ENCODE measurements at places on chromosomes 4 and X. TPM values are rescaled to one million over a fixed set of nuclear protein-coding genes. Genes with fewer than 3 reads are reported as not detected.

The HTRA3 gene
- 6.5 TPM for polyA plus RNA-seq

The SMIM31 gene
- polyA plus RNA-seq = not detected

The HPGD gene
- polyA plus RNA-seq = 42.5 TPM

The ZIC3 gene
- polyA plus RNA-seq = not detected

The SPACA5 gene
- not detected for polyA plus RNA-seq

The SLC6A14 gene
- not detected for polyA plus RNA-seq

The RNF128 gene
- 18.4 TPM for polyA plus RNA-seq

The L1CAM gene
- polyA plus RNA-seq = 26.1 TPM

The PTPN13 gene
- 10.2 TPM for polyA plus RNA-seq

The CYSLTR1 gene
- 1.5 TPM for polyA plus RNA-seq

GRCh38 chr4:30912098-30912714 is 192.0 kb downstream of the PCDH7 start:
- no peaks in the 10 kb centered on the region for H3K4me1 ChIP-seq
- DNase-seq = no peak
- H3K27ac ChIP-seq = no peak overlapping the region
- no peaks in the 10 kb centered on the region for H3K36me3 ChIP-seq
- no peak overlapping the region for H3K4me3 ChIP-seq

DNA sequence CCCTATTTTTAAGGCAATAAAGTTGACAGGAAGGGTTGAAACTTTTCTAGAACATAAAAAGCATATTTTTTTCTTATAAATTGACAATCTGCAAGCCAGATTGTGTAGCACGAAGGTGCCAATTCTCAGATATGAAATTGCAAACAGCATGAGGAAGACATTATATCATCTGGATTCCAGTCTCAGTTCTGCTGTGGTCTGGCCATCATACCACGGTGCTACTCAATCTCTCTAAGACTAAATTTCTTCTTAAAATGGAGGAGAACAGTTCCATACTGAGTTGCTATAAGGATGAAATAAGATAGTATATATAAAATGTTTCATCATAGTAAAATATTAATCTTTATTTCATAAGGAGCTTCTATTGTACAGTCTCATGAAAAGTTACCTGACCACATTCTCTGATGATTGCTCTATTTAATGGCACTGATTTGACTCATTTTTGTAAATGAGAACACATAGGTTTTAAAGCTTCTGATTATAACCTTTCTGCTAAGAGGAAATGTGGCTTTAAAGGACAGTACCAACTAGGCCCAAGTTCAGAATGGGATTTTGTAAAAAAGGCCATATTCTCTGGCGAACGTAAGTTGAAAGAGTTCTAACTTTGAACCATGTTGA is 127.9 kb downstream of the SHROOM3 start:
- no peaks in the 10 kb centered on the region for H3K36me3 ChIP-seq
- no peak overlapping the region for H3K4me3 ChIP-seq
- no peaks in the 10 kb centered on the region for H3K27me3 ChIP-seq

DNA sequence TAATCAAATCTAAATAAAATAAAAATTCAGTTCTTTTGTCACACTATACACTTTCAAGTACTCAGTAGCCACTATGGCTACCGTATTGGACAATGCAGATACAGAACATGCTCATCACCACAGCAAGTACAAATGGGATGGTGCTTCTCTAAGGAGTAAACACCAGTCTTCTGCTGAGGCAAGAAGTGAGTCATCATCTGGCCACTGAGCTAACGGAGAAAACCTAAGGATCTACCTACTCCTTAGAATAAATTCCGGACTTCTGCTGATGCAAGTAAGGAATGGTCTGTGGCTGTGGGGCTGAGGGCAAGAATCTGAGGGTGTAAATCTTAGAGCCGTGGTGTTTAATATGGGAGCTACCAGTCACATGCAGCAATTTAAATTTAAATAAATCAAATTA is 11.3 kb upstream of the RBMXL3 start:
- H3K27me3 ChIP-seq = peaks cover 2% of the 10 kb centered on the region
- no peak for DNase-seq
- no peaks in the 10 kb centered on the region for H3K4me1 ChIP-seq
- H3K4me3 ChIP-seq = no peak overlapping the region
- H3K27ac ChIP-seq = no peak overlapping the region
- H3K36me3 ChIP-seq = no peaks in the 10 kb centered on the region

DNA sequence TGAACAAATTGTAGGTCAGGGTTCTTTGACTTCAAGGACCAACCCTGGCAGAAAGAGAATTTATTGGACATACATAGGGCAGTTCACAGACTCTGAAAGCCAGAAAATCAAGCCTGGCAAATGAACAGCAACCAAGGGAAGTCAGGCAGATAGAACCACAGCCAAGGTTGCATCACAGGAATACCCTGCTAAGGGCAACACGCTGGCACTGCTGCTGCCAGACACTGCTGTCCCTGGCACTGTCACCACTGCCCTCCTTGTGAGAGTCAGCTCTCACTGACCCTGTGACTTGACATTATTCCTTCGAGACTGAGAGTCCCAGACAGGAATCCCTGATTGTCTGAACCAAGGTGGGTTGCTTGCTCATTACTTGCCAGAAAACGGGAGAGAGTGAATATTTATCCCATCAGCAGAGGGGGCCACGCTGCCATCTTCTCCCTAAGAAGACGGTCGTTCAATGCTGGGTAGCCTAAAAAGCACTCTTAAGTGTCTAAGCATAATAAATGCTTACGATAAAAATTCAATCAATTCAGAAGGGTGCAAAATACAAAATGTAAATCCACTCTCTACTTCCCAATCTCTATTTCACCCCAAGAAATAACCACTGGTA is 23.2 kb upstream of the PTTG2 start:
- DNase-seq = no peak
- H3K4me1 ChIP-seq = no peaks in the 10 kb centered on the region
- no peak overlapping the region for H3K4me3 ChIP-seq
- H3K36me3 ChIP-seq = no peaks in the 10 kb centered on the region
- H3K27ac ChIP-seq = no peak overlapping the region

GRCh38 chr4:6198768-6199421 is 1.5 kb downstream of the JAKMIP1 start:
- peaks cover 20% of the 10 kb centered on the region for H3K27me3 ChIP-seq
- no peak overlapping the region for H3K27ac ChIP-seq
- no peaks in the 10 kb centered on the region for H3K36me3 ChIP-seq
- H3K4me1 ChIP-seq = peaks cover 10% of the 10 kb centered on the region
- no peak overlapping the region for H3K4me3 ChIP-seq

DNA sequence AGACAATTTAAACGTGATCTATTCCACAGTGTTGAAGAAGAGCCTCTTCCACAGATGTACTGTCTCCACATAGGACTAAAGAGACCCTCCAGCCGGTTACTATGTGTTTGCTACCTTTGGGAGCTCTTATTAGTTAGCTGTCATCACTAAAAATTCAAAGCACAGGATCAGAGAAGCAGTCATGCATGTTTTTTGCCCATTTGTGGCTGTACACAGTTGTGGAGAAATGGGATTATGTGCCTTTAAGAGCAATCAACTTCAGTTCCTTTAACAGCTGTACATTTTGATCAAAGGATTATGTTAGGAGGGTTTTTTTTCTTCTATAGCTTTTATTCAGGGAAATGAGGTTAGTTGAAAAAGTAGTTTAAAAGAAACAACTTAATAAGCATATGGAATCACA is 149.0 kb upstream of the SPOCK3 start:
- no peaks in the 10 kb centered on the region for H3K27me3 ChIP-seq
- no peak overlapping the region for H3K4me3 ChIP-seq
- no peak overlapping the region for H3K27ac ChIP-seq
- no peaks in the 10 kb centered on the region for H3K4me1 ChIP-seq
- no peaks in the 10 kb centered on the region for H3K36me3 ChIP-seq
- peak; percentile 12 for DNase-seq

GRCh38 chr4:159229164-159229563 is 126.3 kb downstream of the RAPGEF2 start:
- peaks cover 5% of the 10 kb centered on the region for H3K4me1 ChIP-seq
- H3K27me3 ChIP-seq = no peaks in the 10 kb centered on the region
- H3K4me3 ChIP-seq = peak overlapping the region; percentile 1
- peak overlapping the region; percentile 59 for H3K27ac ChIP-seq
- DNase-seq = peak; percentile 68

DNA sequence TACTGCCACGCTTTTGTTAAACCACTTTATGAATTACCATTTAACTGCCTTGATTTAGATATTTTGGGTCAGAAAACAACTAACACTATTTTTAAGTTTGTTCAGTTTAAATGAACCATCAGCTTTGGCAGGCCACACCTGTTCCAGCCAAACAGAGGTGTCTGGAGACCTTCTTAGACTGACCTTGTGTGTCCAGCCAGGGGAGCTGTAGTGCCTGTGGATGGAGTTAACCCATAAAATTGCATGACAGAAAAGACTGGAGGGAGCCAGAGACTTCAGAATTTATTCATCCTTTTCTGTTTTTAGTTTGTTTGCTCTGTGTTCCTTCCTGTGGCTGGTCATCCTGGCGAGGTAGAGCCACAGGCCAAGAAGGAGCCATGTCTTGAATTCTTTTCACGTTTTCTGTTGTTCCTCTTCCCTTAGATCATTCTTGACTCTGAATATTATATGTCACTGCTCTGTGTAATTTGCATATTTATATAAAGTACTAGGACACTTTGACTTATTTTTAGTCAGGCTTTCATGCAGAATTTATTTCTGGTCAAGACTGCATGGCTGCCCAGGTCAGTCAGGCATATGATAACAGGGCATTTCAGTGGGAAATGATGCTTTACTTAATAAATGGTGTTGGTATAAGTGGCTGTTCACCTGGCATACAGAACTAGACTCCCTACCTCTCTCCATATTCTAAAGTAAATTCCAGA is 26.7 kb downstream of the HERC3 start:
- peaks cover 25% of the 10 kb centered on the region for H3K4me1 ChIP-seq
- no peaks in the 10 kb centered on the region for H3K36me3 ChIP-seq
- no peak overlapping the region for H3K4me3 ChIP-seq
- DNase-seq = no peak
- peak overlapping the region; percentile 11 for H3K27ac ChIP-seq
- H3K27me3 ChIP-seq = no peaks in the 10 kb centered on the region

- H3K36me3 ChIP-seq = peaks cover 13% of the 10 kb centered on the region
- H3K27ac ChIP-seq = no peak overlapping the region
- H3K4me3 ChIP-seq = no peak overlapping the region
- no peaks in the 10 kb centered on the region for H3K4me1 ChIP-seq
- H3K27me3 ChIP-seq = no peaks in the 10 kb centered on the region
These were observed 15.2 kb upstream of the HGFAC start for GRCh38 chr4:3426465-3427133.

- no peak overlapping the region for H3K27ac ChIP-seq
- DNase-seq = no peak
These were observed 82.4 kb upstream of the KLF3 start for GRCh38 chr4:38581426-38582106.

DNA sequence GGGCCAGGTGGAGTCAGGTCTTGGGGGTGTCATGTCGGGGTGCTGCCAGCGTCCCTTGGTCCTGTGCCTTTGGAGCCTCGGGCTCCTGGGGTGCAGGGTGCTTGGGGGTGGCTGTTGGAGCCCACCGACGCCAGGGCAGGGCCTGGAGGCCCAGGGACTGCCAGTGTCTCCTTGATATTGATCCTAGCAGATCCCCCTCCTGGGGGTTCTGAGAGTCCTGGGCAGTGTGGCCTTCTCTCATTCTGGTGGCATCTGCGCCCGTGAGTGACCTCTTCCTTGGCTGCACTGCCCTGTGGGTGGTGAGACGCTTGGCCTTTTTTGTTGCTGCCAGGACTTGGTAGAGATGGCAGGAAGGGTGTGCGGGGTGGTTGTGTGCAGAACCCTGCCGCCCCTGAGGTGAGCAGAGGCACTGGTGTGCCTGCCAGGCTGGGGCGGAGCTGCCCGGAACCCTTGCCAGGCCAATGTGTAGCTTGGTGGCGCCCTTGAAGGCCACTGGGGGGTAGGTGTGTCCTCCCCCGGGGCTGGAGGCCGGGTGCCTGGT is 7.0 kb downstream of the NAT8L start:
- no peak overlapping the region for H3K27ac ChIP-seq
- DNase-seq = no peak
- no peaks in the 10 kb centered on the region for H3K4me1 ChIP-seq
- no peak overlapping the region for H3K4me3 ChIP-seq
- no peaks in the 10 kb centered on the region for H3K36me3 ChIP-seq
- H3K27me3 ChIP-seq = no peaks in the 10 kb centered on the region

GRCh38 chrX:112642349-112642748 is 37.4 kb downstream of the LHFPL1 start:
- DNase-seq = peak; percentile 53
- no peak overlapping the region for H3K4me3 ChIP-seq
- peaks cover 3% of the 10 kb centered on the region for H3K27me3 ChIP-seq
- H3K4me1 ChIP-seq = no peaks in the 10 kb centered on the region

- H3K36me3 ChIP-seq = no peaks in the 10 kb centered on the region
- no peaks in the 10 kb centered on the region for H3K27me3 ChIP-seq
These were observed 553 bp upstream of the MED28 start for GRCh38 chr4:17613761-17614415.

DNA sequence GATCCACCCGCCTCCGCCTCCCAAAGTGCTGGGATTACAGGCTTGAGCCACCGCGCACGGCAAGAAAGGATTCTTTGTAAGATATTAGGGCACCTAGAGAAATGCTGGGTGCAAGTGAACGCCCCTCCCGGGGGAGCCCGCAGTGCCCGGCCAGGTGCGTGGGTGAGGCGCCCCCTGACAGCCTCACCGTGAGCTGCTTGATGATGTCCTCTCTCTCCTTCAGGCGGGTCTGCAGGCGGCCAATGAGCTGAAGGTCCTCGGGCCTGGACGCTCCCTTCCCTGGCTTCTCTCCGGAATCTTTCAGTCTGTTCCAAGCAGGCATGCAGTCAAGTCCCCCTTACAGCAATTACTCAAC is 21.9 kb downstream of the MED28 start:
- peaks cover 24% of the 10 kb centered on the region for H3K36me3 ChIP-seq
- no peaks in the 10 kb centered on the region for H3K4me1 ChIP-seq
- H3K27me3 ChIP-seq = no peaks in the 10 kb centered on the region

- no peaks in the 10 kb centered on the region for H3K27me3 ChIP-seq
- H3K36me3 ChIP-seq = no peaks in the 10 kb centered on the region
- H3K4me3 ChIP-seq = peak overlapping the region; percentile 53
- peak; percentile 48 for DNase-seq
- peaks cover 6% of the 10 kb centered on the region for H3K4me1 ChIP-seq
These were observed 45.4 kb downstream of the UGT2A3 start for GRCh38 chr4:68905939-68906779.

GRCh38 chr4:24053934-24054333 is 164.1 kb upstream of the PPARGC1A start:
- no peak for DNase-seq
- H3K27ac ChIP-seq = no peak overlapping the region
- H3K4me3 ChIP-seq = no peak overlapping the region
- H3K36me3 ChIP-seq = no peaks in the 10 kb centered on the region
- H3K27me3 ChIP-seq = no peaks in the 10 kb centered on the region
- H3K4me1 ChIP-seq = no peaks in the 10 kb centered on the region

- H3K27me3 ChIP-seq = peaks cover 2% of the 10 kb centered on the region
- peaks cover 12% of the 10 kb centered on the region for H3K36me3 ChIP-seq
- no peak for DNase-seq
- H3K4me1 ChIP-seq = peaks cover 19% of the 10 kb centered on the region
- peak overlapping the region; percentile 94 for H3K27ac ChIP-seq
- H3K4me3 ChIP-seq = peak overlapping the region; percentile 78
These were observed 60.1 kb downstream of the TSC22D3 start for GRCh38 chrX:107715331-107716117.

DNA sequence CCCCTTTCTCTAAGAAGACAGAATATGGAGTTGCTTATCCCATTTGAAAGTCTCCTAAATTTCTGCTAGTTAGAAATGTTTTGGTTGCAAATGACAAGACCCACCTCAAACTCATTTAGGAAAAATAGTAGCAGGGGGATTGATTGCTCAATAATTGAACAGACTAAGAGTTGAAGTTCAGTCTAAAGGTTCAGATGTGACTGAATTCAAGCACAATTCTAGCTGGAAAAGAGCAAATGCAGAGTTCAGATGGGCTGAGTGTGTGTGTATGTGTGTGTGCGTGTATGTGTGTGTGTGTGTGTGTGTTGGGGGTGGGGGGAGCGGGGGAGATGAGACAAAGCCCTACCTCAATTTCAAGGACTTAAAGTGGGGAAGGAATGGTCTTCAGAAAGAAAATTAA is 35.7 kb upstream of the SH3D19 start:
- H3K36me3 ChIP-seq = no peaks in the 10 kb centered on the region
- no peak overlapping the region for H3K4me3 ChIP-seq

Measured in kidney (tissue), 22 donors.